ENCODE measurements at places on chromosomes 7 and 10. TPM values are rescaled to one million over a fixed set of nuclear protein-coding genes. Genes with fewer than 3 reads are reported as not detected.

Gene ZNF365
- 1.2 TPM for total RNA-seq

Gene SYNPO2L
- not detected for total RNA-seq

Gene IDI2
- not detected for total RNA-seq

Gene MYL10
- not detected for total RNA-seq

Gene C10orf105
- total RNA-seq: 0.63 TPM

Gene WDR86
- 0.17 TPM for total RNA-seq

Gene TRPV5
- total RNA-seq: not detected

Gene HTR5A
- not detected for total RNA-seq

Gene AKR1C1
- 0.22 TPM for total RNA-seq

Gene DOCK4
- total RNA-seq: 0.36 TPM

DNA sequence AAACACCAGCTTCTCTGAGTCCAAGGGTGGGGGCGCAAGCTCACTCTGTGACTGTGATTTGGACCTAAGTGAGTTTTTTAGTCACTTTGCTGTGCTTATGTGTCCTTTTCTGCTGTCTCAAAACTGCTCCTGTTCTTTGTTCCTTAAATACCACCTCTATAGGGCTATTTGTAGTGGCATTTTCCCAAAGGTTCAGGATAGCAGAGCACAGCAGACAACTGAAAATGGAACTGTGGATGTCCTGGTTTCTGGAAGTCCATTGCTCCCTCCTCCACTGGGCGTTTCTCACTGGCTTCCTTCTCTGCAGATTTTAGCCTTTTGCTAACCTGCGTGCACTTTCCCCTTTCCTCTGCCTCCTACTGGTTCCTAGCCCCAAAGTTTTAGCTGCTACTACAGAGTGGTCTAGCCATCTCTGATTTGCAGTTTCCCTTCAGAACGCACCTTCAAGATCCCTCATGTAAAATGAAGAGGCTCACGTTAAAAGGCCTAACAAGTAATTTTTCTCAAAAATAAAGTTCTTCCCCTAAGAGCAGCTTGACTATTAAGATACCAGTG lies 25.6 kb downstream of the BLVRA start:
- no peak for DNase-seq

- DNase-seq: no peak
These were observed 42.2 kb downstream of the SUFU start for GRCh38 chr10:102545997-102546396.

- no peak for DNase-seq
These were observed 428.4 kb upstream of the KLF6 start for GRCh38 chr10:4213441-4213840.

- DNase-seq: no peak
These were observed 48.5 kb upstream of the ARL4A start for GRCh38 chr7:12638851-12639456.

GRCh38 chr10:122188706-122189105 lies 82.4 kb upstream of the BTBD16 start:
- DNase-seq: no peak

GRCh38 chr7:127264219-127264618 lies 11.5 kb upstream of the GRM8 start:
- DNase-seq: no peak

- no peak for DNase-seq
These were observed 34.7 kb upstream of the MYL10 start for GRCh38 chr7:101663747-101664146.

DNA sequence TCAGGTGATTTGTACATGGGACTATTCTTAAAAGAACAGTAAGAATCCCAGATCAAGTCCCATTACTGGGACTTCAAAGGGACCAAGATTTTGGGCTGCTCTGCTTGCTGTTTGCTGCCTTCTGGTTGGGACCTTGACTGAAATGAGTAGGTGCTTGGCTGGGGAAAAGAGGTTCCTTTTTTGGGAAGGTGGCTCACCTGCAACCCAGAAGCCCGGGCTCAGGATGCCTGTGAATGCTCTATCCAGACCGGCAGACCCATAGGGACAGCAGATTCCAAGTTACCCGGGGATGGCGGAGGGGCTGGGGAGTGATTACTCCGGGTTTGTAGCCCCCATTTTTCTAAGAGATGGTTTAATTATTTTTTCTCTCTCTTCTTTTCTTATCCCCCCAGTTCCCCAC lies 104.0 kb downstream of the CPXM2 start:
- DNase-seq: no peak

DNA sequence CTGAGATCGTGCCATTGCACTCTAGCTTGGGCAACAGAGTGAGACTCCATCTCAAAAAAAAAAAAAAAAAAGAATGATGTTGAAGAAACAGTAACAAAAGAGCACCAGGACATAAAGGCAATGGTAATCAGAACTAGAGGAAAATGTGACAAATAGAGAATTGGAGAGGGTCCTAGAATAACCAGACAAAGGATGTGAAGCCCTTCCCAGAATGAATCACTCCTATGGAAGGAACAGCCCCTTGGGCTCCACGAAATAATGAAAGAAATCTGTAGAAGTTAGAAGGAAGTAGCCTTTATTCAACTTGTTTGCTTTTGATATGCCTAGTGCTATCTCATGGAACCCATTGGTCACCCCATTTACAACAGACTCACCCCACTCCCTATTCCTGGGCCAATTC lies 169.2 kb downstream of the SUGCT start:
- no peak for DNase-seq

DNA sequence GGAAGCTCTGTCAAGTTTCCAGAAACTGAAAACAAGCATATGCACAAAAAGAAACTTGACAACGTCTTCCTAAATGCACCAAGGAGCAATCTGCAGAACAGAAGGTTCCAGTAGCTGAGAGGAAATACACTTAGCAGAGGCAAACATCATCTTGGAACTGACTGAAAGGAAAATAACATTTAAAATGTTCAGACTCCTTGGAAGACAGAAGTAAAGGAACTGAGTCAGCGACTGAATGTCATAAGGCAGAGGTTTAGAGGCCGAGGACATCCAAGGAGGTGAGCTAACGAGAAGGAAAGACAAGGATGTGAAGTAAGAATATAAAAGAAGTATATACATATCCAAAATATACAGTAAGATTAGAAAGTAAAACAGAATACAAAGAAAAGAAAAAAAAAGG lies 24.1 kb downstream of the SEMA3D start:
- DNase-seq: no peak

GRCh38 chr10:124057601-124058000 lies 35.8 kb downstream of the CHST15 start:
- no peak for DNase-seq

GRCh38 chr7:38339953-38340819 lies 66.8 kb upstream of the TARP start:
- no peak for DNase-seq

- DNase-seq: no peak
These were observed 322.7 kb downstream of the GFRA1 start for GRCh38 chr10:115950320-115950719.

DNA sequence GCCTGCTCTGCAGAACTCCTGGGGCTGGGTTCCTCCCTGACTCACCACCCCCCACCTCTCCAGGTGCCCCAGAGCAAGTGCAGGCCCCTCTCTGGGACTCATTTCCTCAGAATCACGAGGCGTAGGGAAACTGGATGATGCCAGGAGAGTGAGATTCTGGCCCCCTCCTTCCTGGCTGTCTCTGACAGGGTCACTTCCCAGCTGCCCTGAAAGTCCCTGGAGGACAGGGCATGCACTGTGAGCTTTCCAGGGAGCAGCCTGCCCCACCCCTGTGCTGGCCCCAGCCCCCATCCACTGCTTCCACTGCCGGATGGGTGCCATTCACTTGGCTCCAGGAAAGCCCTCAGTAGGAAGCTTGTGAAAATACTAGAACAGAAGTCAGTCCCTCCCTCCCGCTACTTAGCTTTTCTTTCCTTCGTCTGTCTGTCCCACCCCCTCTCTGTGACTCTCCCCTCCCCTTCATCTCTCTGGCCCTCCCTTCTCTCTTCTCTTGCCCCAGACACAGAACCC lies 10.4 kb downstream of the TACR2 start:
- DNase-seq: no peak

DNA sequence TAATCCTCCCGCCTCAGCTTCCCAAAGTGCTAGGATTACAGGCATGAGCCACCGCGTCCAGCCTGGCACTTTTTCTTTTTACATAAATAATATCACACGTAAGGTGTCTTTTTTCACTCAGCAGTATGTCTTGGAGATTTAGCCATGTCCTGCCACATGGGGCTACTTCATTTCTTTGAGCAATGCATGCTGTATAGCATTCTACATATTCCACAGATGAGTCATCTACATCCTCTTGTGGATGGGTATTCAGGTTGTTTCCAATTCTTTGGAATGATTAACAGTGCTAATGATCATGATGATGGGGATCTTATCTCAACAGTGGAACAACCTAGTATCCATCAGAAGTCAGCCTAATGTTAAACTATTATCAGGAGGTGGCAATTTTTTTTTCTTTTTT lies 50.8 kb downstream of the ZNF503 start:
- DNase-seq: no peak

- DNase-seq: no peak
These were observed 7.9 kb downstream of the CALML3 start for GRCh38 chr10:5532618-5533097.

- DNase-seq: no peak
These were observed 266.3 kb downstream of the DIP2C start for GRCh38 chr10:423178-423577.

DNA sequence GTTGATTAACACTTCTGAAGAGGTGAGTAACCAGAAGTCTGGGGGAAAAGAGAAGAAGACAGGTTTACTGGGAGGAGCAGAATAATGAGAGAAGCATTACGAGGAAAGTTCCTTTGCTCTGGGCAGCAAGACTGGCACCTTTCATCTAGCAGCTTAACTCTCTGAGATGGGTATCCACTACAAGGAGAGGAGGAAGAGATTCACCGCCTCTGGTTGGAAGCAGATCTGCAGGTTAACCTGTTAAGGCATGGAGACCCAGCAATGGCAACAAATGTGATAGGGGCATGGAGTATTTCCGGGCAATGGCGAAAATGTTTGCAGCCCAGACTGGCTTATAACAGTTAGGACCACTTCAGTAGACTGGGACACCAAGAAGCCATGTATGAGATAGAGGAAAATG lies 162.2 kb downstream of the TFEC start:
- DNase-seq: no peak

DNA sequence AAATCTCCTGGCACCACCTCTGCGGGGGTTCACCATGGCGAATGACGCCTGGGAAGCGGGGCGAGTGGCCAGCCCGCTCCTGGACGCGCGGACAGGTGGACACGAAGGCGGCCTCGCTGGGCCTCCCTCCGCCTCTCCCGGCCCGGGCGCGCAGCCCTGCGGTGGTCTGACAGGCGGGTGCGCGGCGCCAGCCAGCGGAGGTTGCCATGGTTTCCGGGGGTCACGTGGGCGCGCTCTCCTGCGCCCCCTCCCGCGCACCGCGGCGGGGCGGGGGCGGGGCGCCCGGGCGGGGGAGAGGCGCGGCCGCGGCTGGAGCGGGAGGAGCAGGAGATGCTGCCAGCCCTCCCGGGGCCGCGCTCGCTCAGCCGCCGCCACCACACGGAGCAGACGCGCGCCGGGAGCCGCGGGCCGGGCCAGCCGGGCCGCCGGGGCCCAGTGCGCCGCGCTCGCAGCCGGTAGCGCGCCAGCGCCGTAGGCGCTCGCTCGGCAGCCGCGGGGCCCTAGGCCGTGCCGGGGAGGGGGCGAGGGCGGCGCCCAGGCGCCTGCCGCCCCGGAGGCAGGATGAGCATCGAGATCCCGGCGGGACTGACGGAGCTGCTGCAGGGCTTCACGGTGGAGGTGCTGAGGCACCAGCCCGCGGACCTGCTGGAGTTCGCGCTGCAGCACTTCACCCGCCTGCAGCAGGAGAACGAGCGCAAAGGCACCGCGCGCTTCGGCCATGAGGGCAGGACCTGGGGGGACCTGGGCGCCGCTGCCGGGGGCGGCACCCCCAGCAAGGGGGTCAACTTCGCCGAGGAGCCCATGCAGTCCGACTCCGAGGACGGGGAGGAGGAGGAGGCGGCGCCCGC lies at the start of gene PRKAR2B:
PRKAR2B (plus strand) TSS at position 359 of the 848 bp plus-strand sequence; CDS start at position 562, 203 bp downstream.
- DNase-seq: peak; percentile 73

DNA sequence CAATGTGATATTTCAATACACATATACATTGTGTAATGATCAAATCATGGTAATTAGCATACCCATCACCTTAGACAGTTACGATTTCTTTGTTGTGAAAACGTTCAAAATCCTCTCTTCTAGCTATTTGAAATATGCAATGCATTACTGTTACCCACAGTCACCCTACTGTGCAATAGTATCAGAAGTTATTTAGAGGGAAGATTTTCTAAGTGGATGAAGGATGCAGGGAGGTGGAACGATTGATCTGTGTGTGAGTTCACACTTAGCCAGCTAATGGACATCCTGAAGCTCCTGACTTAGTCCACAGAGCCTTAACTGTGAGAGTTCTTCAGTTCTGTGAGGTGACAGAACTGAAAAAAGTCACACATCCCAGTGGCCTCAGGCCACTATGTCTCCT lies 97.2 kb upstream of the LAMB4 start:
- no peak for DNase-seq

GRCh38 chr7:4747746-4748145 lies 27.7 kb upstream of the AP5Z1 start:
- DNase-seq: no peak

DNA sequence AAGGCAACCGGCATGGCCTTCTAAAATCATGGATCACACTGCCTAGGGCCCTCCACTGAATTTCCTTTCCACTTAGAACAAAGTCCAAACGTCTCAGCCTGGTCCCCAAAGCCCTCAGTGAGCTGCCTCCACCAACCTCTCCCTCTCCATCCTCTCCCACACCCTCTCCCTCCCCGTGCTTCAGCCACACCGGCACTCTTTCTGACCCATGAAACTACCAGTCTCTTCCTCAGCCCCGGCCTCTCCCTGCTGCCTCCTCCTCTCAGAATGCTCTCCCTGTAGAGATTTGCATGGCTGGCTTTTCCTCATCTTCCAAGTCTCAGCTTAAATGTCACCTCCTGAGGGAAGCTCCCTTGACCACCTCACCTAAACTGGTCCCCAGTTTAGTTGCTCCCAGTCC lies 219.0 kb upstream of the ZMIZ1 start:
- no peak for DNase-seq

DNA sequence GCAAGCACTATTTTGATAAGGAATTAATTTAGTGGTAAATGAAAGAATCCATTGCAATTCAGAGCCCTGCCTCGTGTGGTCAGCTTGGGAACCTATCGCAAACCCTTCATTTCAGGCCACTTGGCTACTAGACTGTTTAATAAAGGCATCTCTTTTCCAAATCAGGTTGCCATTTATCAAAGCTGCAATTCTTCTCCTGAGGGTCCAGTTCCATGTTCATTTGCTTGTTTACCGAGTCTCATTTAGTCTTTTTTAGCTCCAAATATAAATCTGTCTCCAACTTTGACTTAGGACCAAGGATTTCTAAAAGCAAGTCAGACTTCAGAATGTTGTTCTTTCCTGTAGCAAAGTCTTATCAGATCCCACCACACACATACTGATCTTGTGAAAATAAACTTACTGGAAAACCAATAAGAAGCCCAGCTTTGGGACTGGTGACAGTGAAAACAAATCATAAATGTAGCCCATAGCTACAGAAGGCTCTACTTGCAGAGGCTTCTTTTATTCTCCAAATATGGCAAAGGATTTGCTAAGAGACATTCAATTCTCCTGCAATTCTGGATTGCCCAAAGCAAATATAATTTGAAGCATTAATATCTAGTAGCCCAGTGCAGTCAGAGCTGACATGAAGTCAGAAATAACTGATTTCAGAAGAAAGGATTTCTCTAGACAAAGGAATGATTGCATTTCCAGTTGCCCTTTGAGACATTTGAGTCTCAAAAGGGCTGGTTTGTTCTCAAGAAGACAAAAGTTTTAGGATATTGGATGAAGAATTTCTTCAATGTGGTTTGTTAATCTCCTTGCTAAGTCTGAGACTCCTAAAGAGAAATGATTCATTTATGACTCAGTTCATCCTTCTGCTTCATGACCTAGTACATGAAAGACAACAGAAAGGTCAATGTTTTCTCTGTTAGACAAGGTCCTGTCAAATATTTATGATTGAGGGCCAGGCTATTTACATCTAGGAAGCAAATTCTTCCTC lies 28.0 kb downstream of the PPP1R3C start:
- DNase-seq: no peak

All from activated CD4-positive, alpha-beta memory T cell treated with anti-CD3 and anti-CD28 coated beads for 36 hours (primary cell).